PC-9 (cell line): ENCODE measurements at places on chromosomes 1 and 21.

DNA sequence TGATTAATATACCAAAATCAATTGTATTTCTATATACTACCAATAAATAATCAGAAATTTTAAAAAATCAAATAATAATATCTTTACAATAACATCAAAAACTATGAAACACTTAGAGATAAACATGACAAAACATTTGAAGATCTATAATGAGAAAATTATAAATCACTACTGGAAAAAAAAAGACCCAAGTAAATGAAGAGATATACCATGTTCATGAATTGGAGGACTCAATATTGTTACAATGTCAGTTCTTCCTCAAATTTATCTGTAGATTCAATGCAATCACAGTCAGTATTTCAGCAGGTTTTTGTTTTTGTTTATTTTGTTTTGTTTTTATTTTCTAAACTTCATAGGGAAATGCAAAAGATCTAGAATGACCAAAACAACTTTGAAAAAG, 4.2 kb upstream of the ITPKB start:
- DNase-seq, result no peak

DNA sequence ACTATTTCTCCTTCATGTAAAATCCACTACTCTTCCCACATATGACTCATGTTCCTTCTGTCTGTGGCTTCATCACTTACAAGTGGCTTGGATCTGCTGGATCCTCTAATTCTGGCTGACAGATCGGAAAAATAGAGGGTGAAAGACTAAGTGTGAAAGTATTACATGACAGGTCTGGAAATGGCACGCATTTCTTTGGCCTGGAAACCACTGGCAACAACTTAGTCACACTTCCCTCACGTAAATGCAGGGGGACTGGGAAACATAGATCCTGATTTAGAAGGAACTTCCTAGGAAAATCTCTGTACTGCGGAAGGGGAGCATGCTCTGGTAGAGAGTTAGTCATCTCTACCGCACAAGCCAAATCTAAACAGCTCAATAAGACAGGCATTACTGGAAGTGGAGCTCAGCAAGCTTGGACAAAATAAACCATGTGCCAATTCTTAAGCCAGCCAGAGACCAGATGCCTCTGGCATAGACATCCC, 305.4 kb upstream of the PTBP2 start:
- no peak for DNase-seq

DNA sequence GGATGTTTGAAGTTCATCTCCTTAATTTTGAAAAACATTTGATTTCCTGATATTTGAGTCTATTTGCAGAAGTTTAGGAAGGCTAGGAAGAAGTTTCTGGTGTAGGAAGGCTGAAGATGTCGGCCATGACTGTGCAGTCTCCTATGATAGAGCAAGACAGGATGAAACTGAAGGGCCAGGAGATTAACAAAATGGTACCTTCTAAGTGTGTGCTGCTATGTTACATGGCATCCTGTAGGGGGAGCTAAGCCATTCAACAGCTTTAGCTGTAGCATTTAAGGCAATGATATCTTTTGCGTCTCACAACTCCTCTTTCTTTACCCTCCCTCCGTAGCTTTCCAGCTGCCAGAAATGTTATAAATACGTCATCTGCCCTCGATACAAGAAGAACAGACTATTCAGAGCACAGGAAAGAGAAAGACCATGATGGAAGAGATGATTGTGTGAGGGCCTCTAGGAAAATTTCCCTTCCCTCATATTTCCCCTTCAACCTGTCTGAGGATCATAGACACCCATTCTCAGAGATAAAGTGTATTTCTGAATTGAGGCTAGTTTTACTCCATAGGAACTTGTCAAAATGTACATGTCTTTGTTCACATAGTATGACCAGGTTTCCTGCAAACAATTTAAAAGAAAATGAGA, 61.1 kb downstream of the XCL1 start:
- DNase-seq, result no peak

GRCh38 chr1:41955461-41956159, 36.9 kb upstream of the HIVEP3 start:
- DNase-seq, result peak; percentile 96

DNA sequence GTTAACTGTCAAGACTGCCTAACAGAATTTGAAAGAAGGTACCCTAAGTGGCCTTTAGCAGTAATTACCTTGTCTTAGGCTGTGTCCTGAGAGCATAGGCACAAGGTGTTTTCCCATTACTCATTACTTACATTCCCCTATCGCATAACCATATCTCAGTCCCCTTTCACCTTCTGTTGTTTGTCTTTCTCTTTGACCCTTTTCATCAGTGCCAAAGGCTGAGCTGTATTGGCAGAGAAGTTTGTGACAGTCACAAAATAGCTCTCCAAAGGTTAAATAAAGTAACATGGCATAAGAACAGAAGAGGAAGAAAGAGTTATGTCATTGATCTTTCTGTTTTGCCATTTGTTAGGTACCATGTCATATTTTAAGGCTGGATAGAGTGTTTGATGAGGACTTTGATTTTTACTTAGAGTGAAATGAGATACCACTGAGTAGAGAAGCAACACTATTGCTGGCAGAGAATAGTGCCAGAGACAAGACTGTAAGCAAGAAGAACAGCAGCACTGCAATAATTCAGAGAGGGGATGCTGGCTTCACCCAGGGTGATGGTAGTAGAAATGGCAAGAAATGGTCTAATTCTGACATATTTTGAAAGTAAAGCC, 497.8 kb downstream of the TTLL7 start:
- DNase-seq, result no peak

- peak; percentile 9 for DNase-seq
Observed at GRCh38 chr1:101437800-101438199, 201.0 kb downstream of the S1PR1 start.

DNA sequence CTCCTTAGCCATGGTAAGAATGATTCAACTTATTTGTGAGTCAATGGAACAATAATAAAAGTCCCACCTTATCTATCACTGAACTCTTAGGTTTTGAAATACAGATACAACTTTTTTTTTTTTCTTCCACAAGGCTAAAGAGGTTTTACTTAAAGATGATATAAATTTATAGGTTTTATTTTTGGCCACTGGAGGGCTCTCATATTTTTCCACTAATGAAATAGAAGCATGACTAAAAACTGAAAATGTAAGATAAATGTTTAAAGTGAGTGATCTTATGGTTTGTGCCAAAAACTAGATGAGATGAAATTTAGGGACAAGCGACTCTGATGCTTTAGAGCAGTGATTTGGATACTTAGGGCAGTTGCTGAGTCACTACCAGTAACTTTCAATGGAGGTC, 499.0 kb downstream of the NUF2 start:
- DNase-seq, result no peak

- no peak for DNase-seq
Observed at GRCh38 chr1:189220750-189221149, 1256.9 kb downstream of the BRINP3 start.

GRCh38 chr1:43651188-43651587, 1.2 kb downstream of the KDM4A start:
- DNase-seq, result no peak
